Adrenal gland (tissue), 19 donors: ENCODE measurements at places on chromosomes 2 and 18. TPM values are rescaled to one million over a fixed set of nuclear protein-coding genes. Genes with fewer than 3 reads are reported as not detected.
A peak's percentile ranks its signal among the peaks of the same experiment; 100 is the strongest.

DNA sequence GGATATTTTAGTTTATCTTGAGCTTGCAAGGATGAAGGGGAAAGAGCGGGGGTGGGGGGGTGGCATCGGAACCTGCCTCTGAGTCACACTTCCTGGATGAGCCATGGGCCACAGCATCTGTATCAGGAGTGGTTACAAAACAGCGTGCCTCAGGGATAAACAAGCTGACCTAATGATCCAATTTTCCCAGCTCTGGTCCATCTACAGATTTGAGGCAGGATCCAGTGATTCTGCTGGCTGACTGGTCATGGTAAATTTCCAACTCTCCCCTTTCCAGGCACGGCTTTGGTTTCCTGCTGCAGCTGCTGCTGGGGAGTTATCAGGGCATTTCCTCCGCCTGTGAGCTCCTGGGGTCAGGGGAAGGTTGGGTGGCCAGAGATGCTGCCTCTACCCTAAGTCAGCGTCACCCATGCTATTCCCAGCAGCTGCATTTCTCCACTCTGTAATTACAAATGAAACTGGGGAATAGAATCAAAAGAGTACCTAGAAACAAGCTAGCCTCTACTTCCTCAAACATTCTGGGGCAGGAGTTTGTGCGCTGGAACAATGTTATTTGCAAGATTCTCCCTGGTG, 4.7 kb upstream of the HPCAL1 start:
- peak; percentile 80 for DNase-seq

GRCh38 chr2:181407171-181407570, 50.0 kb upstream of the ITGA4 start:
- no peak for DNase-seq

SERPINB11 gene
- total RNA-seq = not detected

GRCh38 chr18:35178260-35178659, 62.6 kb upstream of the ZNF397 start:
- peak; percentile 90 for DNase-seq

ADD2 gene
- total RNA-seq = 5.6 TPM

DNA sequence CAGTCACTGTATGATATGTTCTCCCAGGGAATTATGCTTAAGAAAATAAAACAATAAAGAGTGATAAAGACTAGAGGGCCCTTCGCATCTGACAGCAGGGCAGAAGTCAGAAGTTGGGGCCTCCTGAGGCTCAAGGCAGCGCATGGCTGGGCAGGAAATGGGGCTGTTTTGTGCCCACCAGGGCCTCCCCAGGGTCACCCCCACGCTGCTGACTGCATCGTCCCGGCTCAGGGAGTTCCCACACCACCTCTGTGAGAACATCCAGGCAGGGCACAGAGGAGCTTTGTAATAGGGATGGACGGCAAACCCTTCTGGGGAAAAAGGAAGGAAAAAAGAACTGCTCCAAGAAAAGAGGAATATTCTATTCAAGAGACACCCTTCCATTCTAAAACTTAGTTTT, 41.2 kb downstream of the PAX3 start:
- DNase-seq = no peak

- peak; percentile 53 for DNase-seq
Observed at GRCh38 chr18:63439334-63439733, 17.1 kb upstream of the VPS4B start.

- DNase-seq = no peak
Observed at GRCh38 chr2:150125188-150125587, 362.3 kb downstream of the RND3 start.

GRCh38 chr2:240628808-240629618, 3.7 kb downstream of the GPR35 start:
- peak; percentile 9 for DNase-seq

DNA sequence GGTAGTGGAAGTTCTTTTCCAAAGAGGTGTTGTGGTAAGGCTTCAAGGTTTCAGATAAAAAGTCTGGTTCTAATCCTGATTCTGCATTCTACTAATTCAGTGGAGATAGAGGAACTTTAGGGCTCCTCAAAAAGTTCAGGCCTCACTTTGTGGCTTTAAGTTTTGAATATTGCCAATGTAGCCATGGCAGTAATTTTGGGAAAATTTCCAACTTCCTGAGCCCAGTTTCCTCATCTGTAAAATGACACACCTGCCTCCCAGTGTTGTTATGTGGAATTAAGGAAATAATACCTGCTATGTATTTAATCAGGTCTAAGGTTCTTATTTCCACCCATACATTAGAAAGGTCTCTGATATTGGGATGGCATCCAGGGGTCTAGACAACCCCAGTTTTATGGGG, 147.6 kb upstream of the ITGA6 start:
- no peak for DNase-seq

CFAP210 gene
- not detected for total RNA-seq

- DNase-seq = no peak
Observed at GRCh38 chr2:217816396-217816869, 186.4 kb downstream of the TNS1 start.
